HEK293T (cell line): ENCODE measurements at places on chromosomes 3 and 15.

- DNase-seq: no peak
Measured at GRCh38 chr15:69790632-69791031, 307.1 kb downstream of the TLE3 start.

- DNase-seq: no peak
Measured at GRCh38 chr15:76363251-76363650, 26.7 kb downstream of the ISL2 start.

DNA sequence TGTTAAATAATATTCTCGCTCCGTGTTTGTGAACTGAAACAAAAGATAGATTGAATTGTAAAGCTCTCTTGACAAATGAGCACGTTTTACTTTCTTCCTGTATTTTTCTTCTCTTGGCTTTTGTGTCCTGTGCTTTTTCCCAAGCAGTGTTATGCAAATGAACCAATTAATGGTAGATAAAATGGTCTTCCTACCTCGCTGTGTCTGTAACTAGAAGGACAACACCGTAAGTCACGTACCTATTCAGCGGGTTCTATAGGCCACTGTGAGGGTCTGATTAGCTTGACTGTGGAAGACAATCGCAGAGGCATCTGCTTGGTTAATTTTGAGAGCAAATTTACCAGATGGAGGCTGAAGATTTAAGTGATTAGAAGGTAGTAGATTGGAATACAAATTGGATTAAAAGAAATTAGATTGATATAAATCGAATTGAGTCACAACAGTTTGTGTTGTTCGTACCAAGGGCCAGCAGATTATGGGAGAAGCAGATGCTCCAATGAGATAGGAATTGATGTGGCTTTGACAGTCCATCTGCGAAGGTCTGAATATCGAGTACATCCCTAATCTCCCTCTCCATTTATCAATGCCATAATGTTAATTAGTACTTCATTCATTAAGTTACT lies 40.2 kb downstream of the ROBO2 start:
- DNase-seq: no peak

DNA sequence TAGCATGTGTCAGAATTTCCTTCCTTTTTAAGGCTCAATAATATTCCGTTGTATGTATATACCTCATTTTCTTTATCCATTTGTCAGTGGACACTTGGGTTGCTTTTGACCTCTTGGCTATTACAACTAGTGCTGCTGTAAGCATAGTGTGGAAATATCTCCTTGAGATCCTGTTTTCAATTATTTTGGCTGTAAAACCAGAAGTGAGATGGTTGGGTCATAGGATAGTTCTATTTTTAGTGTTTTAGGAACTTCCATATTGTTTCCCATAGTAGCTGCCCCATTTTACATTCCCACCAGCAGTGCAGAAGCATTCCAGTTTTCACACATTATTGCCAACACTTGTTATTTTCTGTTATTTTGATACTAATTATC lies 70.4 kb upstream of the C15orf39 start:
- no peak for DNase-seq

GRCh38 chr15:70558406-70559264 lies 204.7 kb downstream of the UACA start:
- no peak for DNase-seq
